SJSA1 (cell line): ENCODE measurements at places on chromosomes 3 and 15.

GRCh38 chr15:59133929-59134427 is 29.0 kb downstream of the CCNB2 start:
- DNase-seq = no peak

GRCh38 chr3:119223511-119223910 is 17.2 kb downstream of the B4GALT4 start:
- no peak for DNase-seq

- no peak for DNase-seq
Observed at GRCh38 chr3:184472723-184473428, 88.7 kb upstream of the EPHB3 start.

GRCh38 chr3:190566043-190566933 is 52.4 kb downstream of the IL1RAP start:
- peak; percentile 97 for DNase-seq

- no peak for DNase-seq
Observed at GRCh38 chr3:192915304-192915703, 2.4 kb downstream of the MB21D2 start.

DNA sequence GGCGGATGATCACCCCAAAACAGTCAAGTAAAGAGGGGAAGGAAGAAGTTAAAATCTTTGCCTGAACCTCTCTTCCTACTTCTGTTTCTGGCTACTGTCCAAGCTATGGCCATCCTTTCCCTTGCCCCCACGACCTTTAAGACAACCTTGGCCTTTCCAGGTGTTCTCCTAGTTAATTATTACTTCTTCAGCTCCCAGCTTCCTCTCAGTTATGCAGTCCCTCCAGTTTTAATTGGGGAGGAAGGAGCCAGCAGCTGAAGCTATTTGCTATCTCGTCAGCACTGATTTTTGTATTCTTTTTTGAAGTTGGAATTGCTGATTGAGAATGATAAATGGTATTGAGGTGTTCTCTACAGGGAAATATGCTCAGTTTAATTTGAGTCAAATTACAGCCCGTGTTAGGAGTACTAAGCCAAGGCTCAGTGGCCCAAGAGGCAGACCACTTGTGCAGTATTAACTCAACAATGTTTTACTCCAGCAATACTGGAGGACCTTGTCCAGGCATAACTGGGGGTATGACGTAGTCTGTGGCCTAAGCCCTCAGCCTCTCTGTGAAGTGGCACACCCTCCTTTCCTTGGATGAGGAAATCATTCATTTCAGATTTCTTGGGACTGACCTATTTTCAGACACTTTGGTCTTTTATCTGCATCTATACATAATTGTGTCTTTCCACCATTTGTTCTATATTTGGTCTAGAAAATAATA is 336.9 kb downstream of the SLC9A9 start:
- DNase-seq = no peak

GRCh38 chr3:100128565-100128964 is 14.3 kb upstream of the FILIP1L start:
- no peak for DNase-seq

DNA sequence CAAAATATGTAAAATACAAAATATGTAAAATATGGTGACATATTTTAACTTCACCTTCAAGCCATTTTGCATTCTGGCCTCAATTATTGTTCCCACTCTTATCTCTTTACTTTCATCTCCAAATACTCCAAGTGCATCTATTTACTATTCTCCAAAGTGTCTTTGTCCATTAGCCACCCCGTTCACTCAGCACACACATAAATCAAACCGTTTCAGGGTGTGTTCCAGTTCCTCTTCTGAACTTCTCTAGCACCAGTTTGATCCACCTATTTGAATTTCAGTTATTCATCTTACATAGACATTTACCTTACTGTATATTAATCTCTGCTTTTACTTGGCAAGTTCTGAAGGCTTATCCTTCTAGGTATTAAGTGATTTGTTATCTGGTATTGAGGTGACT is 45.1 kb downstream of the SGO1 start:
- no peak for DNase-seq

- no peak for DNase-seq
Observed at GRCh38 chr15:55588815-55589115, 620 bp upstream of the PYGO1 start.

GRCh38 chr3:50296721-50297383 is 2.4 kb downstream of the HYAL3 start:
- DNase-seq = no peak

- no peak for DNase-seq
Observed at GRCh38 chr15:75688278-75688557, 24.4 kb downstream of the CSPG4 start.

- DNase-seq = no peak
Observed at GRCh38 chr3:29410220-29410619, 129.3 kb downstream of the RBMS3 start.

- no peak for DNase-seq
Observed at GRCh38 chr15:94576889-94577533, 345.6 kb downstream of the MCTP2 start.

DNA sequence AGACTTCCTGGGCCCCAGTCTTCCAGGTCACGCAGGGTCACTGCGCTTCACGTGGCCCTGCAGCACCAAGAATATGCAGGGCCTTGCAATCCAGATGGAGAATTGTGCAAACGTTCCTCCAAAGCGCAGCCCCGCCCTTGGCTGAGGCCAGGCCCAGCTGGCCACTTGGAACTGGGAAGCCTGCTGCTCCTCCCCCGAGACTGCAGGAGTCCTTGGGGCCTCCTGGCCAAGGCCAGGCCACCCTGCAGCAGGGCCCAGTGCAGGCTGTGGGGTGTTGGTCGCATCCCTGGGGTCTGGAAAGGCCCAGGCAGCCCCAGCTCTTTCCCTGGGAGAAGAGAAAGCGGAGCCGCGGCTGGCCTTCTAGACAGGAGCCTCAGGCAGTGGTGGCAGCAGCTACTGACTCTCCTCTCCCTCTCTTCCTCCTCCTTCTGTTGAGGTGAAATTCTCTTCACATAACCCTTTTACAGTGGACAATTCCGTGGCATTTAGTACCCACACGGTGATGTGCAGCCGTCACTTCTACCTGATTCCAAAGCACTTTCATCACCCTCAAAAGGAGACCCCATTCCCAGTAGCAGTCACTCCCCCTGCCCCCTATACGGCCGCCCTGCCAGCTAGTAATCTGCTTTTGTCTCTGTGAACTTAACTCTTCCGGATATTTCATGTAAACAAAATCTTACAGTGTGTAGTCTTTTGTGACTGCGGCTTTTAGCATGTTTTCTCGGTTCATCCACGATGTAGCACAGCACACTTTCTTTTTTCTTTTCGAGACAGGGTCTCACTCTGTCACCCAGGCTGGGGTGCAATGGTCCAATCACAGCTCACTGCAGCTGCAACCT is 103.9 kb downstream of the TMEM266 start:
- no peak for DNase-seq

GRCh38 chr3:48894516-48894915 is 4.2 kb downstream of the SLC25A20 start:
- DNase-seq = no peak
